Epithelial cell of proximal tubule (primary cell): ENCODE measurements at places on chromosomes 3 and 15. TPM values are rescaled to one million over a fixed set of nuclear protein-coding genes. Genes with fewer than 3 reads are reported as not detected.

Gene MLH1
- 48.8 and 50.2 TPM in 2 replicates for total RNA-seq

DNA sequence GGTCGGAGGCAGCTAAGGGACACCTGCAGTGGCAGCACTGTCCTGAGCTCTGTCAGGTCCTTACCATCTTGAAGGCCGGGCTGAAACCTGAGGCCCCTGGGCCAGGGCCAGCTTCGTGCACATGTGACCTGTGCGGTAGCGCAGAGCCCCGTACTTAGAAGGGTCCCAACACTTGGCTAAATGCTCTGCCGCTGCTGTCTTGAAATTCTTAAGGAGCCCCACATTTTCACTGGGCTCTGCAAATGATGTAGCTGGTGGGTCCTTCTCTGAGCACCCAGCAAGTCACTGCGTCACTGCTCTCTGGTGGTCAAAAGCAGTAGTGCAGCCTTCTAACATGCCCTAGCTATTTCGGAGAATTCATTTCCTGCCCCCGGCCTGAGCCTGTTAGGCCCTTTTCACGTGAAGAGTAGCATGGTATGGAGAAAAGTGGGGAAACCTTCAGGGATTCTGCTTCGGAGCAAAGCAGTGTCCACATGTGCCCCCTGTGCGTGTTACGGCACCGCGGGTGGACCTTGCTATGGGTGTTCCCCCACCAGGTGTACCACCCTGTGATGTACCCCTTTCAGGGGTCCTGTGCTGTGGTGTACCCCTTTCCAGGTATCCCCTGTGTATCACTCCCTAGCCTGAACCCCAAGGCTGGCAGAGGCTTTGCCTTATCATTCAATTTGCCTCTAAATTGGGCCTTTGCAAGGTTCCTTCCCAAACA, 79.7 kb downstream of the TMEM266 start:
- DNase-seq: peak; percentile 1

DNA sequence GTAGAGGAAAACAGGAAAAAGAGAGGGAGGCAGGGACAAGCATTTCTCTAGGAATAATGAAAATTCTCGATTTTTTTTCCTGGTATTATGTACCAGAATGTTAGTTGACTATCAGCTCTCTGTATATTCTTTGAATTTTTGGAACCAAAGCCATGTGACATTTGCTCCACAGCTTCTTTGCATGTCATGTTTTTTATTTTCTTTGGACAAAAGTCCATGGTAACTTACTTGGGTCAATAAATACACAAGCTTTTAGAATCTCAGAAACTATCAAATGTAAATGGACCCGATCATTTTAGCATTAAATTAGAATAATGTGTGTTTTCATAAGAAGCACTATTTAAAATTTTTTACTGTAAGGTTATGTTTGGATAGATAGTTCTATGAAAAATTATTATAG, 320.5 kb downstream of the ZIC1 start:
- no peak for DNase-seq

GRCh38 chr3:95971573-95971972, 842.8 kb upstream of the EPHA6 start:
- no peak for DNase-seq

- no peak for DNase-seq
Observed at GRCh38 chr3:189985948-189986347, 134.7 kb downstream of the P3H2 start.

DNA sequence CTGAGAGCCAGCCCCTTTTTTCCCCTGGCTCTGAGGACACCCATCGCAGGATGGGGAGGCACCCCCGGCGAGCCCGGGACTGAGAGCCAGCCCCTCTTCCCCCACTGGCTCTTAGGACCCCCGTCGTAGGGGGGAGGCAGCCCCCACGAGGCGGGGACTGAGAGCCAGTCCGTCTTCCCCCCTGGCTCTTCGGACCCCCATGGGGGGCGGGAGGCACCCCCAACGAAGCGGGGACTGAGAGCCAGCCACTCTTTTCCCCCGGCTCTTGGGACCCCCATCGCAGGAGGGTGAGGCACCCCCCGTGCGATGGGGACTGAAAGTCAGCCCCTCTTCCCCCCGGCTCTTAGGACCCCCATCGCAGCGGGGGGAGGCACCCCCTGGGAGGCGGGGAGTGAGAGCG, 36.8 kb upstream of the SSUH2 start:
- no peak for DNase-seq

- DNase-seq: no peak
Observed at GRCh38 chr3:159008401-159008800, 206.5 kb downstream of the MFSD1 start.

Gene ADAMTS17
- 0.06 and 0.36 TPM in 2 replicates for total RNA-seq

- DNase-seq: no peak
Observed at GRCh38 chr3:114404590-114404989, 110.8 kb downstream of the TIGIT start.

Gene SNTN
- not detected in 2 replicates for total RNA-seq

GRCh38 chr15:96146726-96147125, 183.8 kb upstream of the NR2F2 start:
- DNase-seq: no peak

GRCh38 chr3:8765528-8765927, 3.9 kb downstream of the OXTR start:
- no peak for DNase-seq

DNA sequence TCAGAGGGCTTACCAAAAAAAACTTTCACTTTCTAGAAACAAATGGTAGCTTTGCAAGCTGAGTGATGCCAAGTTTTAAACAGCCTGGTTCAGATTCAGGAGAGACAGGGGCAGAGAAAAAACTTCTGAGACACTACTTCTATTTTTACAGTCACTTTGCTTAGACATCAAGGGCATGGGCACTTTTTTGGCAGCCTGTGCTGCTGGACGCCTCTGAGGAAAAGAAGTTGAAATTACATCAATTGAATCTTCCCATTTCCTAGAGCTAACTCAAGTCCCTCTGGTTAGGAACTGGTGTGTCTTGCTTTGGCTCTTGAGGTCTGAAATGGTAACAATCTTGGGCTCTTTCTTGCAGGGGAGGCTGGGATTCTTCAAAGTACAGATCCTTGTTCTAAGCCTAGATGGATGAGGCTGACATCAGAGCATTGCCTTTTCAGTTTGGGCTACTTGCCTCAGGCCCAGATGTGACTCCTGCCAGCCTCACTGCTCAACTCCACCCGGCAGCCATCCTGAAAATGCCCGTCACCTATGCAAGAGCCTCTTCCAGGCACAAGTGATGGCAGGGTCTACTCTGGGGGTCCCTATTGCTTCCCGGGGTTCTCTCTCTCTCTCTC, 357.5 kb downstream of the FOXP1 start:
- no peak for DNase-seq

- no peak for DNase-seq
Observed at GRCh38 chr3:107916171-107916570, 174.7 kb downstream of the CD47 start.

- no peak for DNase-seq
Observed at GRCh38 chr3:160134964-160135363, 90.3 kb upstream of the C3orf80 start.

Gene GOLGA8T
- not detected in 2 replicates for total RNA-seq

DNA sequence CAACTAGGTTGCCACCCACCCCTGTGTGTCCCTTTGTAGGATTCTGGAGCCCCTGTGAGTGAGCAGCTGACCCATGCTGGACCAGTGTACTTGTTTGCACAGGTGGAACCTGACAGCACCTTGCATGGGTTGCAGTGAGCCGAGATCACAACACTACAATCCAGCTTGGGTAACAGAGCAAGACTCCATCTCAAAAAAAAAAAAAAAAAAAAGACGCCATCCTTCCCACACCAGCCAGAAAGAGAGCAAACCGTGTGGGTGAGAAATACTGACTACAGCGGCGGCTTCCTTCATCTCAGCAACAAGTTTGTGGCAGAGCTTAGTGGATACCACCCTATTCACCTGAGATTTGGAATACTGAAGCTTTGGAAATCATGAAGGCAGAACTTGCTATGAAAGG, 746 bp upstream of the CD80 start:
- no peak for DNase-seq
